A549 treated with CORT108297 at 1 μM for 4 hours (cell line): ENCODE measurements at places on chromosomes 12 and 14. TPM values are rescaled to one million over a fixed set of nuclear protein-coding genes. Genes with fewer than 3 reads are reported as not detected.

The CBLN3 gene
- 0.81 to 1.5 TPM (median 1.4 TPM) in 5 replicates for total RNA-seq

The IFNG-AS1 gene
- not detected in 5 replicates for total RNA-seq

The INHBC gene
- total RNA-seq = 0.05 to 0.08 TPM in 2 of 5 replicates, not detected in the others

The KRT83 gene
- total RNA-seq = 3.4 to 6.5 TPM (median 5.6 TPM) in 5 replicates
